ENCODE measurements at places on chromosomes 7 and 10.

DNA sequence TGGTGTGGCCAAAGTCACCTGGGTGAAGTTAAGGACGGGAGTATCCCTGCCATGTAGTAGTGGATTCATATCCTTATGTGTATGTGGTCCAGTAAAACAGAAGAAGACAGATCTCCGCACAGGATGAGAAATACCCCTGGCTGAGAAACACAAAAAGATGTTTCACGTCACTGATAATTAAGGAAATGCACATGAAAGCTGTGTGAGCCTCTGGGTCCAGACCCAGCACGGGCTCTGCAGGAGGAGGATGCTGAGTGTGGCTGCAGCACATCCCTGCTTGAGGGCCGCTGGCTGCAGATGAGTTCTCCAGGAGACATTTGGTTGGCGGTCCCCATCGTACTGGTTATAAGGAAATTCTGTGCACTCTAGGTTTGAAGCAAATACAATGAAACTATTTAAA, 8.2 kb upstream of the SUN1 start:
- DNase-seq: peak; percentile 28

- no peak for DNase-seq
These were observed 57.6 kb downstream of the MALSU1 start for GRCh38 chr7:23356726-23357125.

- peak; percentile 28 for DNase-seq
These were observed 686 bp upstream of the MIOS start for GRCh38 chr7:7565746-7566650.

GRCh38 chr10:61363006-61363405, 90.2 kb downstream of the TMEM26 start:
- DNase-seq: no peak

DNA sequence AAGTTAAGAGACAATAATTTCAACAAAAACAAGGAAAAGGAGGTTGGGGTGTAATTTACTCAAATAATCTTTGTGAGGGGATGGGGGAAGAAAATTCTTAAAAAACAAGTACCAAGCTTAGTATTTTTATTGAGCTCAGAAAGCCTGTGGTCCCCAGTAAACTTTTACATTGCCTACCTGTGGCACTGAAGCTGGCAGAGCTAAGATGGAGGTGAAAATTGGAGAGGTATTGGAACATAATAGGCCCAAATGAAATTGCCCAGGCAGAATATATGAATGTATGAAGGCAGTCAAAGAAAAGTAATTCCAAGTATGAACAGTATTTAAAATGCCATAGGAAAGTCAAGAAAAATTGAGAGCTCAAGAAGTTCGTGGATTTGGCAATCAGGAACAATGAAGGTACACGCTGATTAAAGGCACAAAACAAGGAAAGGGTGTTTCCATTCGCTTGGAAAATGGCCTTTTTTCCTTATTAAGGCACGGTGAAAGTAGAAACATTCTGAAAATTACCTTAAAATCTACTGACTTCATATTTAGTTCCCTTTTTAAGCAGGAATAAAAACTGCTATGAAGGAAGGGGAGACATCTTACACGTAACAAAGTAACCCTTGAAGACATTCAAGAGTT, 3.4 kb upstream of the KMT2E start:
- DNase-seq: no peak

DNA sequence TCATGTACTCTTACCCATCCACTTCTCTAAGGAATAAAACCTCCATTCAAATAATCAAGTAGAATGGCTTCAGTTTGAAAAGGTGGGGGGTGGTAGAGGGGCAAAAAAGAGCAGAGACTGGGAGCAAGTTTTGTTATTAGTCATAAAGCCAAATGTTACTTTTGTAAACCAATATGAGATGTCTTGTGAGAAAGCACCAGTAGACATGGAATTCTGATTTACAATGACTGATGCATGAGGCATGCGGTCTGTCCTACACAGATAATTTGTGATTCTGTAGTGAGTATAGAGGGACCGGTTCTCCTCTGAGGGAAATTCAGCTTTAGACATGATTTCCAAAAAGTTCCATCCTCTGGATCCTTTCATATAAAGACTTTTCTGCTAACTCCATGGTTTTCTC, 12.9 kb upstream of the ABCA13 start:
- no peak for DNase-seq

GRCh38 chr10:126250045-126250444, 138.2 kb downstream of the ADAM12 start:
- no peak for DNase-seq

GRCh38 chr7:2157473-2158279, 75.1 kb downstream of the MAD1L1 start:
- DNase-seq: no peak

All from H7 (cell line).